ENCODE measurements at places on chromosomes 3 and 15. TPM values are rescaled to one million over a fixed set of nuclear protein-coding genes. Genes with fewer than 3 reads are reported as not detected.
A peak's percentile ranks its signal among the peaks of the same experiment; 100 is the strongest.

OSTN gene
- not detected for total RNA-seq

DNA sequence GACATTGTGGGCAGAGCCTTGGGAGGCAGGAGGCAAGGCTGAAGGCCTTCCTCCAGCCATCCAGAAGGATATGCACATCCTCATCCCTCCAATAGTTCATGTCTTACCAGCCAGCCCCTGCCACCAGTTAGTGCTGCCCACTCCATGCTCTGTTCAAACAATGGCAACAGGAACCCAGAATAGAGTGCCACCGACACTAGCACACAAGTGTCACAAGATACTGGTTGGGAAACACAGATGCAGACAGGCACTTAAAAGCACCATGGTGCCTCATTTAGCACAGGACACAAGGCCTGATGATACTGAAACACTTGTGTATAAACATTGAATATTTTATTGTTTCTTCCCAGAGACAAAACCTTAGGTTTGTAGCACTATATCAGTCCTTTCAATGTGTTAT is 56.5 kb upstream of the MYO5C start:
- DNase-seq = no peak

GRCh38 chr3:150469031-150469930 is 61.2 kb downstream of the TSC22D2 start:
- no peak for DNase-seq

PODXL2 gene
- 24.9 TPM for total RNA-seq

- no peak for DNase-seq
These were observed 1.6 kb downstream of the SEC11A start for GRCh38 chr15:84714372-84714771.

POPDC2 gene
- 214 TPM for total RNA-seq

- no peak for DNase-seq
These were observed 54.4 kb downstream of the ACAP2 start for GRCh38 chr3:195388380-195388779.

- DNase-seq = no peak
These were observed 19.2 kb downstream of the EID1 start for GRCh38 chr15:48896869-48897814.

DNA sequence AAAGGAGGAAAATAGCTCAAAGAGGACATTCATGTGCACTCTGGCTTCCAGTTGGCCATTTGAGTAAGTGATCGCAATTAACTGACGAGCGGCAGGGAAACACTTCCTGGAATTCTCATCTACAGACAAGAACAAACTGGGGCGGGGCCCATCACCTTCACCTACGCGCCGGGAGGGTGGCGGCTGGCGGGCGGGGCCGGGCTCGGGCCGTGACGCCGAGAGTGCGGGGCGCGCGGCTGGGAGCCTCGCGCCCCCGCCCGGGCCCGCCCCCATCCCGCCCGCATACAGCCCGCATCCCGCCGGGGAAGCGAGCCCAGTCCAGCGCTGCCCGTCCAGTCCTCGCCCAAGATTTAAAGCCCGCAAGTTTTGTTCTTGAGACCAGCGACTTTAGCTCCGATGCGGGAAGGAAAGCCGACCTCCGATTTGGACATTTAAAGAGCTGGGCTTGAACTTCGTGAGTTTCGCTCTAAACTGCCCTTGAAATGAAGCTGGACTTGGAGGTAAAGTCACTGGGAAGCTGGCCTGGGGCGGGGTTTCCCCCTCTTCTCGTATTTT is at the start of gene B3GNT5:
Gene B3GNT5 (plus strand): TSS at position 281 of the 555 bp plus-strand sequence. CDS start 16,546 bp downstream, outside the sequence.
- DNase-seq = peak; percentile 11

DNA sequence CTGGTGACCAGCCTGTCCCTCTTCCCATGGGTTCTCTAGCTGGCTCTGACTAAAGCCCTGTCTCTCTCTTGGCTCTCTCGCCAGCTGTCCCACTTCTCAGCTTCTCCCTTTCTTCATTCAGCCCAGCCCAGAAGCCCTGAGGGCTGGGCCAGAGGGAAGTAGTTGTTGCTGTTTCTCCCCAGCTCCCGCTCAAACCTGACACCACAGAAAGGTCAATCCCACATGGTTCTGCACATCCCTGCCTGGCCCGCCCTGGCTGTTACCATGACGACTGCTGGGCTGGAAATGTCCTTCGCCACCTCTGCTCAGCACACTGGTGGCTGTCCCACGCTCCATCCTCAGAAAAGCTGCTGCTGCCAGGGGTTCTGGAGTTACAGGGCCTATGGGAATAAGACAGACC is 25.9 kb downstream of the CCDC32 start:
- no peak for DNase-seq

DNA sequence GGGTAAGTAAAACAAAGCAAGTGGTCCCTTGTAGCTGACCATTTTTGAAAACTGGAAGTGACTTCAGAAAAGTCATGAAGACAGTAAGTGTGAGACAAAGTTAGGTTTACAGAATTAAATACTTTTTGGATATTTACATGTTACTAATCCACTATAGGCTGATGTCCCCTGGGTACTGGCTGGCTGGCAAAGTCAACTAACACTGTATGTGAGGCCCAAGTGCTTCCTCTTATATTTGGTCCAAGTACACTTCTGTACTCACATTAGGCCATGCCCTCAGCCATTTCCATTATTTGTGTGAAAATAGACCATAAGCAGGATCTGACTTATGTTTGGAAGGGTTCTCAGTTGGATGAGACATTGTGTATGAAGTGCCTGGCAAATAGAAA is 5.5 kb upstream of the LEKR1 start:
- no peak for DNase-seq

SLC12A1 gene
- total RNA-seq = 0.04 TPM

- no peak for DNase-seq
These were observed 70.7 kb downstream of the RIOX2 start for GRCh38 chr3:97901313-97902248.

P2RY12 gene
- not detected for total RNA-seq

- no peak for DNase-seq
These were observed 215.7 kb downstream of the FHIT start for GRCh38 chr3:61035573-61035972.

DNA sequence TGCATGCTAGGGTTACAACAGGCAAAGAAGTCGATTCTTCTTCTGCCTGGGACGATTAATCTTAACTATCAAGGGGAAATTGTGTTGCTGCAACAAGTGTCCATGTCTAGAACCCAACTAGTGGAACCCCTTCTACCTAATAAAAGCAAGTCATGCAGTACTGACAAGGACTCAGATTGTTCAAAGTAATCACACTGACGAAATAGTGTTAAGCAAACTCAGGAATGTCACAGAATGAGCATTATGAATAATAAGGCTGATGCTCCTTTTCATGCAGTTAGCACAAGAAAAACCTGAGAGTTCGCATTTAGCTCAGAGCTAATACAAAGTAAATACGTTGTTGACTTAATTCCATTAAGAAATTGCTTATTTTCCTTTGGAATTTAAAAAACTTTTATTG is 47.5 kb upstream of the TRIM42 start:
- DNase-seq = no peak

DNA sequence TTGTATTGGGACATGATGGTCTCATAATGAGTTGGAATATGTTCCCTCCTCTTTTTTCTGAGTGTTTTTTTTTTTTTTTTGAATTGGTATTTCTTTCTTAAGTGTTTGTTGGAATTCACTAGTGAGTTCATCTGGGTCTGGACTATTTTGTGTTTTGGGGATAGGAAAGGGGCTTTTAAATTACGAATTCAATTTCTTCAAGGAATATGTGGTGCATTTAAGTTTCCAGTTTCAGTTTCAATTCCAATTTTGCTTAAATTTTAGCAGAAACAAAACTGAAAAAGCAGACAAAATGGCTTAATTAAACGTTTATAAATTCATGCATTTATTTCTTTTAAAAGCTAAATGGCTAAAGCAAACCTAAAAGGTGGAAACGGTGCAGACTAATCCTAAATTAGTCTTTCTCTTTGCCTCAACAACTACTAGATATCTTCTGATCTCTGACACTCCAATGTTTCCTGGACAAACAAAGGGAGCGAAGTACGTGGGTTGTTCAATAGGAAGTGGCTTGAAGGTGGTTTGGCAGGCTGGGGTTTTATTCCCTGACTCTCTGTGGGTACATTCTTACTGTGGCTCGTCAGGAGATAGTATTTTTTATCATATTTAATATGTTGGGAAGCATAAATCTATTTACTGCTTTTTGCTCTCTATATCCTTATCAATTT is 50.0 kb upstream of the CORO2B start:
- DNase-seq = peak; percentile 89

SCAANT1 gene
- not detected for total RNA-seq

TADA3 gene
- 141 TPM for total RNA-seq

GRCh38 chr15:31824024-31824423 is 206.3 kb upstream of the CHRNA7 start:
- no peak for DNase-seq

GRCh38 chr15:34490417-34491193 is 53.0 kb upstream of the GOLGA8A start:
- DNase-seq = no peak

DNA sequence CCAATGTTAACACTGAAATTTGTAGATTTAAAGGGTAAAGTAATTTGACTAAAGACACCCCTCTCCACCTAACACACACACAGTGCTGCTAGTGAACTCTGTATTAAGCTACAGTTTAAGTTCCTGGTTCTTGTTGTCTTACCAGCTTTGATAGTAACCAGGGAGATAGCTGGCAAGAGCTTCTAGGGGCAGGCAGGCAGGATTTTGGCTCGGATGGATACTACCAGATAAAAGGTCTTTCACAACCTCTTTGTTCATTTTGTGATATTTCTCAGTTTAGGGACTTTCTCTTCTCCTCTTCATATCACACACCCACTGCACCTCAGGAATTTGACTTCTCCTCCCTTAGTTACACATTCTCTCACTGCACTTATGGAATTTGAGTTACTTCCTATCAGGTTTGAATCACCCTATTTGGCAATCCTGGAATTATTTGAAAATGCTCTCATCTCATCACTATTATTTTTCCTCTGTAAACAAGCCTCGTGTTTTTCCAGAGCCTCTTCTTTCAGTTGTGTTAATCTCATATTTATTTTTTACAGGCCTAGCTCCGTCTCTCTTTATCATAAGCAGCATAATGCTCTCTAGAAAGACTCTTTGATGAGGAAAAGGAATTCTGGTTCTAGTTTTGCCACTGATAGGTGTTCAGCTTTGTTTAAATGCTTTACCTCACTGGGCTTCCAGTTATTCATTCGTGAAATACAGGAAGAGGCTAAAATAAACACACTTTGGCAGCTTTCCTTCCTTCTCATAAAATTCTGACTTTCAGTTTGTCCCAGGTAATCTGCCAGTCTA is 23.0 kb upstream of the CLDN1 start:
- DNase-seq = peak; percentile 7

VEPH1 gene
- total RNA-seq = 2.5 TPM

GRCh38 chr15:92277776-92278175 is 115.9 kb upstream of the ST8SIA2 start:
- peak; percentile 27 for DNase-seq

- no peak for DNase-seq
These were observed 740 bp upstream of the ZBTB47 start for GRCh38 chr3:42652611-42653302.

DNA sequence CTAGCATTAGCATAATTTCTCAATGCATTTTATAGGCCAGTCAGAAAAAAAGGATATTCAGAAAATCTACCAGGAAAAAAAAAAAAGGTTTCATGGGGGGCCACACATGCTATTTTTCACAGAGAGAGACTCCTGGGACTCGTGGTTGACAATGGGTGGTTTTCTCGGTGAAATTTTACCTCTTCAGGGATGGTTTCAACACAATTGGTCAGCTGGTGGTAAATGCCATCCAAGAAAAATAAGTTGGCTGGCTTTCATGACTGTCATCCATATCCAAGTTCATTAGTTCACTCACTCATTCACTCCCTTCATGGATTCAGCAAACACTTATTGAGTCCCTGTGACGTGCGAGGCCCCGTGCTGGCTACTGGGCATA is 217.3 kb downstream of the SHQ1 start:
- no peak for DNase-seq

GRCh38 chr3:175041369-175041768 is 182.2 kb downstream of the NAALADL2 start:
- no peak for DNase-seq

- DNase-seq = no peak
These were observed 543.3 kb upstream of the UBE2E2 start for GRCh38 chr3:22659651-22660475.

GOLIM4 gene
- total RNA-seq = 149 TPM

MYL3 gene
- 2,390 TPM for total RNA-seq

All from cardiac muscle cell (in vitro differentiated cells and primary cell).